ENCODE measurements at places on chromosomes 3 and 15.

DNA sequence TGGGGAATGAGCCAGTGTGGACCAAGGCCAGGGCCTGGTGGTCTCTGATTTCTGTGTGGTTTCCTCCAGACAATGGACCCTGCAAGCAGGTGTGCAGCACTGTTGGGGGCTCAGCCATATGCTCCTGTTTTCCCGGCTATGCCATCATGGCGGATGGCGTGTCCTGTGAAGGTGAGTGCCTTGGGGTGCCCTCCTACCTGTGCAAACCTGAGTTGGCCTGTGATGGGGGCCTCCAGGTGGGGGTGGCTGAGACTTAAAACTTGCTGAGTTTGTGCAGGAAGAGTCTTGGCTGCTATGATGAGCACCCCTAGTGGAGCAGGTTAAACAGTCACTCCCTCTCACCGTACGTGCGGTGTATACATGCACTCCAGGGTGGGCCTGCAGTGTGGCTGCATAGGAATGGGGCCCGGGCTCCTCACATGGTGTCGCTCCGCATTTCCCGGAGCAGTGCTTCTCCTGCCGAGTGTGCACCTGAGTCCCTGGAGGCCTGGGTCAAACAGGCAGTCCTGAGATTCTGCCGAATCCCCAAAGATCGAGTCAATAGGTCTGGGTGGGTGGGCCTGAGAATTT, 70.8 kb downstream of the FBLN2 start:
- no peak for DNase-seq

- no peak for DNase-seq
These were observed 8.4 kb upstream of the NMB start for GRCh38 chr15:84666373-84666772.

DNA sequence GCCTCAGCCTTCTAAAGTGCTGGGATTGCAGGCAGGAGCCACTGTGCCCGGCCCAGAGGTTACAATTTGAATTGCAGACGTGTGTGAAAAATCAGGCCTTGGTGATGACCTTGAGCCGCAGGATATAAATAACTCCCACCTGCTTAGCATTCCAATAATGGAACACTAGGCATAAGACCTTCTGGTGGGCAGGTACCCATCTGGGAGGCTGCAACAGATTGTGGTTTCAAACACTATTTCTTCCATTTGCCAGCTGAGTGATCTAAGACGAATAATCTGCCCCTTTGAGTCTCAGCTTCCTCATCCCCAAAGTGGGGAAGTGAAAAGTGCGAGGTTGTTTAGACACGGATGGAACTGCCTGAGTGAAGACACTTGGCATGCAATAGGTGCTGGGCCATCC, 47.7 kb upstream of the HERC1 start:
- no peak for DNase-seq

DNA sequence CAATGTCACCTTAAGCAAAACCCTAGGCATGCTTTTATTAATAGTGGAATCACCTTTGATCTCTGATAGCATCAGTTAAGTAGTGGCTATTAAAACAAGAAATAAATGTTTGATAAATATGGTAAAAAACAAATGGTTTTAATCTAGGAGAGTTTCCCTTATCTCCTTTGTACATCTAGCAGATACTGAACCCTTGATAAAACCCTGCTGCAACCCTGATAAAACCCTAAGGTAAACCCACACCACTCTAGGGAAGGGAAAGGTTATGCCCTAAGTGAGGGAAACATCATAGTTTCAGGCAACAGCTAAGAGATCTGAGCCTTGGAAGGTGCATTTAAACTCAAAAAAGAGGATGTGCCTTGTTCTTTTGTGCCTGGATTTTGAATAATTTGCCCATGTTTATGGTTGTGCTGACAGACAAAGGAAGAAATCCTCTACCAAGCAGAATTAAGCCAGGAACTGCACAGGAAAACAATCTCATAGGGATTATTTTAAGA, 309.7 kb downstream of the FGF12 start:
- DNase-seq: no peak

DNA sequence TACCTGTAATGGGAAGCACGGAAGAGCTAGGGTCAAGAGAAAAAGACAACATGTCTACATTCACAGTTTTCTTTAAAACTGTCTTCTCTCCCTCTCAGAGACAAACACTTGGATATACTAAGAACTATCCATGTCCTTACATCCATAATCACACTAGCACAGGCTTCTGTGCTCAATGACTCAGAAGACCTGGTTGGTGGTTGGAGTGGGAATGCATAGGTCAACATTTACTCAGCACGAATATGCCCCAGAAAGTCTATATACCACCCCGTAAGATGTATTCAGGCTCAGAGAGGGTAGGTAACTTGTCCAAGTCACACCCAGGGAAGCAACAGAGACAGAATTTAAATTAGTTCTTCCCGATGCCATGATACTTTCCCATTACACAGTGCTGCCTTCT, 891.1 kb downstream of the TUSC7 start:
- DNase-seq: no peak

DNA sequence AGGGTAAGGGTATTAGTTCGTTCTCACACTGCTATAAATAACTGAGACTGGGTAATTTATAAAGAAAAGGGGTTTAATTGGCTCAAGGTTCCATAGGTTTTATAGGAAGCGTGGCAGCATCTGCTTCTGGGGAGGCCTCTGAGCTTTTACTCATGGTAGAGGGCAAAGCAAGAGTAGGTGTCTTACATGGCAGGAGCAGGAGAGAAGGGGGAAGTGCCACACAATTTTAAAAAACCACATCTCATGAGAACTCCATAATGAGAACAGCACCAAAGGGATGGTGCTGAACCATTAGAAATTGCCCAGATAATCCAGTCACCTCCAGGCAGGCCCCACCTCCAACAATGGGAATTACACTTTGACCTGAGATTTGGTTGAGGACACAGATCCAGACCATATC, 12.2 kb downstream of the RNF111 start:
- no peak for DNase-seq

DNA sequence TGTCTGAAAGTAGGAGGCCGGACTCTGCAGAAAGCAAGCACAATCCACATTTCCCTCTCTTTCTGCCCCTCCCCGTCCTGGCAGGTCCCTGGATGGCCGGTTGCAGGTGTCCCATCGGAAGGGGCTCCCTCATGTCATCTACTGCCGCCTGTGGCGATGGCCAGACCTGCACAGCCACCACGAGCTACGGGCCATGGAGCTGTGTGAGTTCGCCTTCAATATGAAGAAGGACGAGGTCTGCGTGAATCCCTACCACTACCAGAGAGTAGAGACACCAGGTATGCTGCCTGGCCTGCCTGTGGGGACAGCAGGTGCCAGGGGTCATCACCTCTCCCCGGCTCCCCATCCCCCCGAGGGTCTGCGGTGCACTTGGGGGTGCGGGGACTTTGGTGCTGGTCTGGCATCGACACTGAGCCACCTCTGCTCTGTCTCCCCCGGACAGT, 89.6 kb downstream of the AAGAB start:
- DNase-seq: no peak

Data from AG08395 (cell line).